ENCODE measurements at places on chromosomes 3 and 15.

- DNase-seq: no peak
Observed at GRCh38 chr3:171875923-171876412, 32.8 kb downstream of the TMEM212 start.

DNA sequence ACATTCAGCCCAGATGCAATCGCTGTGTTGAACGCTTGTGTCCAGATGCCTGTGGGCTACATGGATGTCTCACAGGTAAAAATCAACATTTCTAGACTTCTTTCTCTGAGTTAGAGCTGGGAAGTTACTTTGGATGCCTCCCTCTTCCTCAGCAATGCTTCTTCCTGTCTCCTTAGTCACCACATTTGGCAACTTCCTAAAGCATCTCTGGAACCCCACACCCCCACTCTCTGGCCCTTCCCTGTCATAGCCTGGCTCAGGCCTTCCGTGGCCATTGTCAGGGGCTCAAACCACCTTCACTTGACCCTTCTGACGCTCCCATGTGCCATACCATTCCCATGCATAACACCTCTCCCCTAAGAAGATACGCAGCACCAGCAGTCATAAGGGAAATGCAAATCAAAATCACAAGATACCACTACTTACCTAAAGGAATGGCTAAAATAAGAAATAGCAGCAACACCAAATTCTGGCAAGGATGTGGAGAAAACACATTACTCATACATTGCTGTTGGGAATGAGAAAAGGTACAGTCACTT is 21.6 kb upstream of the RGMA start:
- no peak for DNase-seq

DNA sequence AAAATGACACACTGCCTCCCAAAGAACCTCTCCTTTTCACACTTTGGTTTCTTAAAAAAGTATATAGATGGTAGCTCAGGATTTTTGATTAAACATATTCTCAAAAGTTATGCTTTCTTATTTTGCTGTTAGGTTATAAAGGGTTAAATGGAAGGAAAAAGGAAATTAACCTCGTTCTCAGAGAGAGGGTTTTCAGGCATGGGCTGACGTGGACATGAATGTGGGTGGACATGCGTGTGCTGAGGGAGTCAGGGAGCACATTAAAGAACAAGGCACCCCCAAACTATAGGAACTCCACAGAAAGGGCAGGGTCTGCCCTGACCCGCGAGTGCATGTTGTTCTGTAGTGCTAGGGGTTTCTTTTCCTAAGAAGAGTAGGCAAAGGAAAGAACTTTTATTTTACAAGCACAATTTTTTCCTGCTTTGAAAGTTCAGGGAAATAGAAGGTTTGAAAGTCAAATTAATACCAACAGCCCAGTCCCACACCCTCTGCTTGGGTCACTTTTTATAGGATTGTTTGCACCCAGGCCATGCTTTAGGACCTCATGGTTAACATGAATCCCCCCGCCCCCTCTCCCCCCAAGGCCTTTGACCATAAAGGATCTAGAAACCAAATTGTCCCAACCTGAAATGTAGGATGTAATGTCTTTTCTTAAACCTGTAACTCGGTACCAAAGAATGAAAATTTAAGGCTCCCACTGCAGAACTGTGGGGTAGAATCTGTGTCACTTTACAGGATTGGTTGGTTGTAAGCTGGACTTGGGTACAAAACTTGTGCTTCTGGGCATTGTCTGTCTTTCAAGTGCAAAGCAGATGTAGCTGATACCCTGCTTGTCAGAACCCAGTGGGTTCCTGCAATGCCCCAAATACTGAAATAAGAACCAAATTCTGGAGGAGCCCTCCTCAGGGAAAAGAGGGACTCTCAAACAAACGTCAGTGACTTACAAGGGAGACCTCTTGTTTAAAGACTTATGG is 58.5 kb upstream of the CCR4 start:
- no peak for DNase-seq

- DNase-seq: no peak
Observed at GRCh38 chr3:151384741-151385174, at the start of gene P2RY12. TSS of gene P2RY12 (minus strand) at chr3:151384753. CDS start at chr3:151338845, 45,908 bp downstream.

DNA sequence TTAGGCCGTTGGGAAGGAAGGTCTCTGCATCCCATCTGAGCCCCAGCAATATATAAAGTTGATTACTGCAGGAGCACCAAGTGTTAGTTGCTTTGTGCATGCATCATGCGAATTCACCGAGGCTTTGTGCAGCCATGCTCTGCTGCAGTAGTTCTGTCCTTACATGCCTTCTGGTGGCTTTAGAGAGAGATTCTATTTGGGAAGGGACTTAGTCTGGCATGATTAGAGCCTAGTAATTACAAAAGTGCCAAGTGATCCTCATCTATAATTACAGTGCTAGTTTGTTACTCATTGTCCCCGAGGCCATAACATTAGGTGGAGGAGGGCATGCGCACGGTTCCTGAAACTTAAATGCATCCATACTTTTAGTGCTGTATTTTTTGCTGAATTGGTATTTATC is 353.6 kb downstream of the CNTN4 start:
- no peak for DNase-seq

- peak; percentile 22 for DNase-seq
Observed at GRCh38 chr3:150319900-150320299, 88.2 kb upstream of the TSC22D2 start.

DNA sequence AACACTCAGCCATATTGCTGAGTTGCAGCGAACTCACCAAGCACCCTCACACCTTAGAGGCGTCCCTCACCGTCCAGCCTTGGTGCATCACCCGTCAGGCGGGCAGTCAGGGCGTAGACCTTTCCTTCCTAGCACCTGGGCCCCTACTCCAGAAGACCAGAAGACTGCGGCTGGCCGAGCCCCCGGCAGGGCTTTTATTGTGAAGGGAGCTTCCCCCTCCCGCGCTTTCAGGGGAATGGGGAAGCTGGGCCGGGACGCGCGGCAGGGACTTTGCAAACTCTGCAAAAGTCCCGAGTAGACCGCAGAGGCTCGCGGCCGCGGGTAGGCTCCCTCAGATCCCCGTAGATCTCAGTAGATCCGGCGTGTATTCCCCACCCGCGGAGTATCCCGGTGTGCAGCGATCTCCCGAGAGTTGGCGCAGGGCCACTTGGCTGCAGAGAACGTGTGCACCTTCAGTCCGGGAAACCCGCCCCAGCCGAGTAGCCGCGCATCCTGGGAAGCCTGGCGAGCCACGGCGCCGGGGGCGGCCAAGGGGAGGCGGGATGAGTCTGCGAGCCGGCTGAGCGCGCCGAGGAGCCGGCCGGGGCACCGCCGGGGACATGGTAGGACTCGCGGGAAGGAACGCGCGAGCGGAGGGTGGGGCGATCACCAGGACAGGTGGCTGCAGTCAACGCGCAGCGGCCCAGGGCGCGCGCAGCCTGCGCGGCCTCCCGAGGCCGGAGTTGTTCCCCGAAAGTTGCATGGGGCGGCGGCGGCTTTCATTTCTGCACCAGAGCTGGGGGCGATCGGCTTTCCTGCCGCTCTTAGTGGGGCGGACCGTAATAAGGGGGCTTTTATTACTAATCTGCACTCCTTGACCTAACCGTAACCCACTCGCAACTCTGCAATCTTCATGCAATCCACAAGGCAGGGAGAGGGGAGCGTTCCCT is at the start of gene GASK1A:
TSS of gene GASK1A (plus strand) at position 268 of the 929 bp plus-strand sequence. CDS start at position 600, 332 bp downstream.
- DNase-seq: peak; percentile 43

GRCh38 chr3:30553641-30554316 is 52.6 kb upstream of the TGFBR2 start:
- no peak for DNase-seq

DNA sequence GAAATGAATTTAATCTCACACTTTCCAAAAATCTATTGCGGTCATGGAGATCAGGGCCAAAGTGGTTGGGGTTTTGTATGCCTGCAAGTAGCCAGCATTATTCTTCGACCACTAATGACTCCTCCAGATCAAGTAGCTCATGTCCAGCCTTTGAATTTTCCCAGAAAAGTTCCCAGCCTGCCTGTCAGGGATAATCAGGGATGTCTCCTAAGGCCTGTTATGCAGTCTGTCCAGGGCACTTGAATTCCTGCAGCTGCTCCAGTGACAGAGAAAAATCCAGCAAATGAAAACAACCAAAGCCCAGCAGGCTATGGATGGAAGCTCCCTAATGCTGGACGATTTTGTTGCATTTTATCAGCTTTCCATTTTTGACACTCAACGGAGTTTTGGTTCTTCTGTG is 215.4 kb downstream of the ADAMTSL3 start:
- DNase-seq: no peak

DNA sequence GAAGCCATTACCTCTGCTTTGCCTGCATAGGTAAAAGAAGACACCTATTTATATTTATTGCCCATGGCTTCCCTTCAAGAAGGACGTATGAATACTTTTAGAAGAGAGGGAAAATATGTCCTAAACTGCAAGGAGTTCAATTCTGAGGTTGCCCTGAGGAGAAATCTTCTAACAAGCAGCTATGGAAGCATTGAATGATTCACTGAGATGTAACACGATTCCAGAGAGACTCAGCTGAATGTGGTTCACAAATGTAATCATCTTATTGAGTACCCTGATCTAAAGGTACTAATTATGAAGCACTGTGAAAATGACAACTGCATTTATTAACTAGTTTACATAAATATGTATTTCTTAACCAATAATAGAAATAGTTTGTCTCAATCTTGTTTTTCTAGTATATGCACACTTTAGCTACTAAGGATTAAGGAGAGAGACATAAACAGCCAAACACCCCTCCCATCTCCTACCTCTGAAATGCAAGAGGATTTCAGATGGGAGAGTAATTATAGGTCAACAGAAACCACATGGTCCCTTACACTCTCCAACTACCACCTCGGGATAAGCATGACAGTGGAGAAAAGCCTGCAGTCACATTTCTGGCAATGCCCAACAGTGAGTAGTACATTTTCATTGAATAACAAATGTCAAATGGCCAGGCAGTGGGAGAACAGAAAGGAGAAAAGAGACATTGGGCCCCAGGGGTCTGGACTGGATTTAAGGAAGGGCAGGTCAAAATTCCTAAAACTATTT is 506.2 kb upstream of the IL12A start:
- no peak for DNase-seq

GRCh38 chr3:66441129-66441528 is 59.7 kb downstream of the LRIG1 start:
- DNase-seq: no peak

DNA sequence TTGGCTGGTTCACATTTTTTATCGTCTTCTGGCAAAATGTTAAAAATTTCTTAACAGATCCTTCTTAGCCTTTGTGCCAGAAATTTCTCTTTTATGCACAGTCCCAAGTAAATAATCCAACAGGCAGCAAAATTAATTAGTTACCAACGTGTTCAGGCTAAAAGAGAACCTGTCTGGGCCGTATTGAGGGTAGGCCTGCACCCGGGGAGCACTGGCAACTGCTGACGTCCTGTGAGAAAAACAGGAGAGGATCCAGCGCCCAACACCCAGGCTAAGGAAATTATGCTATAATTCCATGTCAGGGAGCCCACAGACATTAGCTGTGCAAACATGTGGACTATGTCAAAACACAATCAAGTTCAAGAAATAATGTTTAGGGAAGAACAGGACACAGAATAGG is 30.7 kb upstream of the CSTA start:
- no peak for DNase-seq

DNA sequence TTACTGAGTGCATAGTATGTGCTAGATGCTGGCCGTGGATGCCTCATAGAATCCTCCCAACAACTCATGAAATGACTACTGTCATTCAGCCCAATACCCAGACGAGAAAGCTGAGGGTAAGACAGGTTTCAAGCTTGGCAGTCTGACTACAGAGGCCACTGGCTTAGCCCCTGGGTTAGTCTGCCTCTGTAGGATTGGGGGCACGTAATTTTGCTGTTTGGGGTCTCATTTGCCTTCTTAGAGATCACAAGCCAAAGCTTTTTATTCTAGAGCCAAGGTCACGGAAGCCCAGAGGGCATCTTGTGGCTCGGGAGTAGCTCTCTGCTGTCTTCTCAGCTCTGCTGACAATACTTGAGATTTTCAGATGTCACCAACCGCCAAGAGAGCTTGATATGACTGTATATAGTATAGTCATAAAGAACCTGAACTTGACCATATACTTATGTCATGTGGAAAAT is 1.0 kb upstream of the CCR5 start:
- no peak for DNase-seq

DNA sequence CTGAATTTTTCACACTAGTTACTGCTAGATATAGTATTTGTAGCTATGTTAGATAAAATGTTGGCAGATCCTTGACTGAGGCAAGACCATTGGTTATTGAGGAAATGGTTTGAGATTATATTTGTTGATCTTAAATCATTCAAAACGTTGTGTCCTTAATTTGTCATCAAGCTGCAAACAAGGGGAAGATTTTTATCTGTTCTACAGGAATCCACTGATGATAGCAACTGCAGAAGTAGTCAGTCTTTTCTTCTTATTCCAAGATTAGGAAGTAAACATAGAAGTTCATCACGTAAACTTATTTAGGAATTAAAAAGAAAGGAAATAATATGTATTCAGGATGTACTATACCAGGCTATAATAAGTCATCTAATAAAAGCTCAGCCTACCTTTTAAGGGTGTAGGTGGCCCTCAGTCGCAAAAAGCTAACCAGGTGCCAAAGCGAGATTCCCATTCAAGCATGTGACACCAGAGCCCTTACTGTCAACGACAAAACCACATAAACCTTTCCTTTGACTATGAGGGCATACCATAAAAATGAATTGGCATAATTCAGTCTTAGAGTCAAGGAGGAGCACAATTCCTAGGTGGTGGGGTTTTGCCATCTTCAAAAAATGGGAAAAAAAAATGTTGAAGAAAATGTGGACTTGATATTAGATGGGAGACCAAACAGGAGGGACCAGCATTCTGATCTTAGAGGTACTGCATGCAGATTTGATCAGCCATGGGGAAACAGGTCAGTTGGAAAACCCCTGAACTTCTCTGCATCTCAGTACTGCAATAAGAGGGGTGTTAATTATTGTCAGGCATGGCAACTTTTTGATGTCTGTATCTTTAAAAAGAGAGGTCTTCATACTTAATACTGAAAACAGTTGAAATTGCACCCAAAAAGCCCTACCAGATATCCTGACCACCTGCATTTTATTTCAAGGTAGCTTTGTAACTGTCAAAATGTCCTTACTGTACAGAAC is 212.5 kb upstream of the UBE2E1 start:
- DNase-seq: no peak

GRCh38 chr3:178306432-178307115 is 229.7 kb upstream of the KCNMB2 start:
- no peak for DNase-seq

- DNase-seq: no peak
Observed at GRCh38 chr15:66047321-66048024, 178.2 kb downstream of the RAB11A start.
